ENCODE measurements at places on chromosomes 6 and 20.

DNA sequence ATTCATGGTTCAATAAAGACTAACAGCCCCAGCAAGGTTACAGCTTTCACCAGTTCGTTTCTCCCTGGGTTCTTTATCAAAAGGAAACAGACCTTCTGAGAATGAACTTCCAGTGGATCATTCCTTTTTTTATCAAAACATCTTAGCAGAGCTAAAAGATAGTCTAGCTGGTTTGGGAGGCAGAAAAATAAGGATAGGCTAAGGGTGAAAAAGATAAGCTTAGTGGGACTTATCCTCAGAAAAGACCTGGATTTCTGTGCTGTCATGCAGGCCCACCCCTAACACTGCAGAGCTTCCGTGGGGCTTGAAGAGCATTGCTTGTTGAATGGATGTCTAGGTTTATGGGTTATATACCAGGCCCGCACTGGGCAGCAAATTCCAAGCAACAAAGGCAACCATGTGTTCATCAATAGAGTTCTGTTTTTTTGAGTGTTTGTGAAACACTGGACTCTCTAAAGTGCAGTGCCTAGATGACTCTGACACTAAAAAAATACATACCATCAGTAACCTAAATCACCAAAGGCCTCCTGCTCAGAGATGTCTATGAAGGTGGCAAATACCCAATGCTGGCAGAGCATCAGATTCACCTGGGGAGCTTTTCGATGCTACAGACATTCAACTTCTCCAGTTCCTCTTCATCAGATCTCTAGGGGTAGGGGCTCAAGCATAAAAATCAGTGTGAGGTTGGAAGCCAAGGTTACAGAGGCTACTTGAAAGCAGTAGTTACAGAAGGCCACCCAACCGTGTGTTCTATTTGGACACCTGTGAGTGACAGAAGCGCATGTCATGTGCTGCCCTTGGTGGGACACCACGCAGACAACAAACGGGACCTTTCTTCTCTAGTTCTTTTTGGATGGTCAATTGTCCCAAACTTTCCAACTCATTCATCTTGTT lies 53.0 kb downstream of the TNFAIP3 start:
- DNase-seq = no peak

DNA sequence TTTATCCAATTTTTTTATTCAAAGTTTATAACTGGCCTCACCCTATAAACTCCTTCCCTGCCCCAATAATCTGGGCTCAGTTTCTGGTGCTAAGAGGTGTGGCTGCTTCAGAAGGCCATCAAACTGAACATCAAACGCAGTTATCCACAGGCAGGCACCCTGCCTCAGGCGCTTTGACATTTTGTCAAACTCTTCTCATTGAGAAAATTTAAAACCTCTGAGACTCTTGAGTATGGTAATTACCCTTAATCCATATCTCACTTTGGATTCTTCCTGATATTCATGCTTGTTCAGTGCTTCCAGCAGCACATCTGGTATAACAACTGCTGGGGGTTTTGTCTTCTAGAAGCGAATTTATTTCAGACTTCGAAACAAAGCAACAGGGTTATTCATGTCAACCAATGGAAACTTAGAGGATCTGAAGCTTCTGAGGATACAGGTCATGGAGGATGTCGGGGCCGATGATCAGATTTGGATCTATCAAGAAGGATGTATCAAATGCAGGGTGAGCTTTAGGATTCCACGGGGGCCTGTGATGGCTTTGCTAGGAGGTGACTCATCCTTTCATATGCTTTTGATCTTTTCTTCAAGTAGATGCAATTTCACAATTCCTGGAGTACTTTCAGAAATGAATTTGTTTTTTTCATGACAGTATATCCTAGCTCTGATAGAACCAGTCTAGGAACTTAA lies 68.2 kb downstream of the RTN4IP1 start:
- DNase-seq = no peak

- no peak for DNase-seq
Observed at GRCh38 chr6:35136185-35136584, 5.0 kb downstream of the TCP11 start.

DNA sequence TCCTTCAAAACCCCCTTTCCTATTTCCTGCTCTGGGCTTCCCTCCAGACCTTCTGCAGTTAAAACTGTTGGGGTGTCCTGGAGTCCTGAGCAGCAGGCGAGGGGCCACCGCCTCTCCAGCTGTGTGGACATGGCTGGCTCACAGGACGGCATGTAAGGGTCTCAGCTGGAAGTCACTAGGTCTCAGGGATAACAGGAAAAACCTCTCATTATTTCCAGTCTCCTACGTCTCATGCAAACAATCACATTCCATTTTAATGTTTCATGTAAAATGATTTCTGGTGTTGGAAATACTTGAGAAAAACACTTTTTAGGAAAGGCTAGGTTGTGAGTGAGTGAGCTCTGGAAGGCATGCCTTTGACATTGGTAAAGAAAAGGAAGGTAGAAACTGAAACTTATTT lies 158.7 kb downstream of the SCML4 start:
- DNase-seq = no peak

DNA sequence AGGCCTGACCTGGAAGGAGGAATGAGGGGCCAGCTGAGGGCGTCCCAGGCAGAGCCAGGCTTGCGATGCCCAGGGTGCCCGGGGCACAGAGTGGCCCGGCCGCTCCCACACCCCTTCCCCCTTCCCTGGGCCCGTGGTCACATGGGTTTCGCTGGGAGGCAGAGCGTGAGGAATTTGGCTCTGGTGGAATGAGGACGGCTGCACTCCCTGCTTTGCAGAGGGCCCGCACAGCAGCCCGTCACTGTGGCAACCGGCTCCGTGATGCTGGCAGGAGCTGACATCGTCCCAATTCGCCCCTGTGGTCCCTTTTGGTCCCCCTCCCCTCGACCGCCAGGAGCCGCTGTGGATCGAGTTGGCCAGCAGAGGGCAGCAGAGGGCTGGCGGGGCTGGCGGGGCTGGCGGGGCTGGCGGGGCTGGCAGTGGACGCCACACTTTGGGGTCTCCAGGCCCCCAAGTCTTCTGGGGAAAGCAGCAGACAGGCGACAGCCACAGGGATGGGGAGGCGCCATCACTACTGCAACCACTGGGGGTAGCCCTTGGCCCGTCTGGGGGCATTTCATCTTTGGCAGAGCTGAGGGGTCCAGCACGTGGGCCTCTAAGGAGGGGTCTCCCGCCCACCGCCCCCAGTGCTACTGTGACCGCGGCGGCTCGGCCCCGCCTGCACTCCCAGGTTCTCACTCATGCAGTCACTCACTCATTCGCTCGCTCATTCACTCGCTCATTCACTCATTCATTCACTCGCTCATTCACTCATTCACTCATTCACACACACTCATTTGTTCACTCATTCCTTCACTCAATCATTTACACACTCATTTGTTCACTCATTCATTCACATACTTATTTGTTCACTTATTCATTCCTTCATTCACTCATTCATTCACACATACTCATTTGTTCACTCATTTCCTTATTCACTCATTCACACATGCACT lies 49.7 kb upstream of the BHLHE23 start:
- DNase-seq = peak; percentile 53

DNA sequence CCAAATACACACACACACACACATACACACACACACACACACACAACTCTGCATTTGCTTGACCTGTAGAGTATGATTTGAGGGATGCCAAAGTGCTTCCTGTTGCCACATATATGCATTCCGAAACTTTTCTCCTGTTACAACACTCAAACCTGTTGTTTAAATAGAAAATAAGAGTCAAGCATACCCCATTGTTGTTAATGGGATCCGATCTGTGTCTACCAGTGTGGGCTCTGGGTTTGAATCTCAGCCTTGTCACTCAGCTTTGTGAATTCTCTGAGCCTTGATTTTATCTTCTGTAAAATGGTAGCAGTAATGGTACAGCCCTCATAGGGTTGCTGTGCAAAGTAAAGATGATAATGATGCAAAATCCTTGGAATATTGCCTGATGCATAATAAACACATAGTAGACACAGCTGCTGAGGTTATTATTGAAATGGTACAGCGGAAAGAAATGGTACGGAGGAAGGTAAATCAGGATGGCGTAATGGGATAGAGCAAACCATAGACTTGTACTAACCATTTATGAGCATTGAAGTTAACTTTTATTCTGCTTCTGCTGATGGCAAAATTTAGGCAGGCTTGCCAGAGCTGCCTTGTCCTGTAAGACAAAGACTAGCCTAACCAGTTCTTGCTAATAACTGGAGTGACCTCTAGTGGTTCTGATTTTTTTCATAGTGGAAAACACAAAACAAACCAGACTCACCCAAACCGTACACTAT lies 113.5 kb upstream of the PHACTR1 start:
- peak; percentile 19 for DNase-seq

DNA sequence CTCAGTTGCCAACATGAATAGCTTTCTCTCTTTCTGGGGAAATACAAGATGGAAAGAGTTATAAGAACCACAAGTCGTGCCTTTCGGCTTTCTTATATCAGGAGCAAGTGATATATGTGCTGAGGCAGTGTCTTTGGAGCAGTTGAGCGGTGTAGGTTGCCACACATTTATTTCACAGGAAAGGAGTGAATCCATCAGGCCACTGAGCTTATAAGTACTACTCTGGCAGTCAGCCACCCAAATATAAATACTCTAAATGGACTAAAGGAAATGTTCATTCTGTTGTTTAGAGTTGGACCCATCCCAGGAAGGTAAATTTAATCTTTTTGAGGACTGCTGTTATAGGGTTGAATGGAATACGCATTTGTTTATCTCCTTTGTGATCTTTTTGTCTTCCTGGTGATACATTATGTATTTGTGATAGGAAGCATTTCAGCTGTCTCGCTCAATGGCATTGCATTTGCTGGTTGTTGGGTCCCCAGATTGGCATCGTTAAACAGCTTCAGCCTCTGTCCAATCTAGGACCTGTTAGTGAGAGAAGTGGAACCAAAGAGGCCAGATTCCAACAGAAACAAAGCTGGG lies 139.7 kb downstream of the SOBP start:
- DNase-seq = no peak

DNA sequence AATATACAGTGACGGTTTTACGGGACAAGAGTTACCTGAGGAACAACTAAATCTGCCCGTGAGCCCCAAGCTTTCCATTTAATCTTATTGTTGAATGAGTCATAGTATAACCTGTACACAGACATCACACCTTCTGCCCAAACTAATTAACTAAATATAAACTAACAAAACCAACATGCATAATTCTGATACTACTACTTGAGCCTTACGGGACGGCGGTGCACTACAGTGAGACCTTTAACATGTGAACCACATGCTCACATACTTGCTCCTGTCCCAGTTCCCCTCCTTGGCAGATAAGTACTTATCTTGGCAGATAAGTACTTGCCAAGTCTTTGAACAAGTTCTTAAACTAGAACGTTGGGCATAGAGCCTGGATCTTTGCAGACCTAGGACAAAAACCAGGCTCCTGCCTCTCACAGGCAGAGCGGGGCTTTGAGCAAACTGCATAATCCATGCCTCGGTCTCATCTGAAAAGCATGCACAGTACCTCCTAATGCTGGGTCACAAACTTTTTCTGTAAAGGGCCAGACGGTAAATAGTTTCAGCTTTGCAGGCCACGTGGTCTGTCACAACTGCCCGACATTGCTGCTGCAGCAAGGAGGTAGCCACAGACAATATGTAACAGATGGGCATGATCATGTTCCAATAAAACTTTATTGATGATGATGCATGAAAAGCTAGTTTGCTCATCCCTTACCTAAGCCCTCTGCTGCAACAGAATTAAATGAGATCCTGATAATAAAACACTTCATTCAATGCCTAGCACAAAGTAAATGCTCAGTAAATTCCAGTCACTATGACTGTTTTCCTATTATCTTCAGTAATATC lies 23.0 kb downstream of the ZNF217 start:
- no peak for DNase-seq
